ENCODE measurements at places on chromosomes 6 and 20. TPM values are rescaled to one million over a fixed set of nuclear protein-coding genes. Genes with fewer than 3 reads are reported as not detected.

GRCh38 chr20:52083627-52084232 lies 107.8 kb downstream of the ZFP64 start:
- DNase-seq = peak; percentile 75
- H3K27me3 ChIP-seq = no peaks in the 10 kb centered on the region
- peaks cover 39% of the 10 kb centered on the region for H3K36me3 ChIP-seq
- H3K4me1 ChIP-seq = peaks cover 31% of the 10 kb centered on the region
- H3K27ac ChIP-seq = no peak overlapping the region
- H3K4me3 ChIP-seq = no peak overlapping the region

WDR27 gene
- total RNA-seq = 126 TPM

GRCh38 chr6:71411882-71412281 lies 123.3 kb downstream of the OGFRL1 start:
- peaks cover 24% of the 10 kb centered on the region for H3K4me1 ChIP-seq
- H3K27ac ChIP-seq = no peak overlapping the region

- H3K36me3 ChIP-seq = no peaks in the 10 kb centered on the region
- no peak overlapping the region for H3K4me3 ChIP-seq
- no peak overlapping the region for H3K27ac ChIP-seq
- no peaks in the 10 kb centered on the region for H3K27me3 ChIP-seq
- DNase-seq = no peak
- H3K4me1 ChIP-seq = peaks cover 16% of the 10 kb centered on the region
Measured at GRCh38 chr6:168416531-168416930, 24.5 kb upstream of the SMOC2 start.

GRCh38 chr6:44116641-44117382 lies 10.4 kb downstream of the MRPL14 start:
- no peak for DNase-seq
- peak overlapping the region; percentile 46 for H3K27ac ChIP-seq
- H3K27me3 ChIP-seq = no peaks in the 10 kb centered on the region
- H3K4me3 ChIP-seq = no peak overlapping the region
- H3K36me3 ChIP-seq = peaks cover 27% of the 10 kb centered on the region

DNA sequence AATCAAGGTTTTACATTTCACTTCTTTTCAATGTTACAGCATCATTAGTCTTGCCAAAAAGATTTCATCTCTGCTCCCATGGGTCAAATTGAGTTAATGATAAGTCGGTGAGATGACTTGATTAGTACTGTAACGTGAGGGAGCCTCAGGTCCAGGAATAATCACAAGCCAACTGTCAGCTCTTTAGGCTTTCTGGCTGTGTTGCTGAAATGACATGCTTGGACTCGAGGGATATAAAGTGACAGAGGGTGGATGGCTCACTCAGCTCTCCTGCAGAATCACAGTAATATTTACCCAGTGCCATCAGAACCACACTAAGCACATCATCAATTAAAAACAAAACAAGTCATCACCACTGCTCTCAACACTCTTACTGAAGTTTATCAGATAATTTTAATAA lies 196.2 kb upstream of the THEMIS start:
- peaks cover 11% of the 10 kb centered on the region for H3K4me1 ChIP-seq
- H3K36me3 ChIP-seq = no peaks in the 10 kb centered on the region
- H3K4me3 ChIP-seq = no peak overlapping the region

- H3K27me3 ChIP-seq = peaks cover 3% of the 10 kb centered on the region
- peaks cover 13% of the 10 kb centered on the region for H3K36me3 ChIP-seq
- peaks cover 17% of the 10 kb centered on the region for H3K4me1 ChIP-seq
- no peak for DNase-seq
Measured at GRCh38 chr6:110547266-110547964, 71.0 kb upstream of the SLC22A16 start.

DNA sequence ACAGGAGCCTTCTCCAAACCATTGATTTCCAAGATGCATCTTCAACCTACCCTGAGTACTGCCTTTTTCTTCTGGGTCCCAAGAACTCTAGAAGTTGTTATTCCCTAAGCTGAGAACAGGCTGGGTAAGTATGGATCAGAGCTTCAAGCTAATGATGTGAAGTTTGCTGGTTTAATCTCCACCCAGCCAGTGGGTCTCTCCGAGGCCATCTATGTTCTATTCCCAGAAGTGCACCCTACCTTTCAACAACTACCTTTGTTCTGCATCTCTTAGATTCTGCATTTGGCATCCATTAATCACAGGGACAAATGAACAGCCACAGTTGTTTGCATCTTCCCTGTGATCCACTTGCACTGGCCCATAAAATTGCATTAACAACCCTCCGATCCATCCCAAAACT lies 246.2 kb downstream of the HIVEP2 start:
- peaks cover 24% of the 10 kb centered on the region for H3K4me1 ChIP-seq
- no peak overlapping the region for H3K27ac ChIP-seq
- no peak for DNase-seq
- H3K27me3 ChIP-seq = no peaks in the 10 kb centered on the region
- H3K4me3 ChIP-seq = no peak overlapping the region
- no peaks in the 10 kb centered on the region for H3K36me3 ChIP-seq

HLA-DPB1 gene
- 23.9 TPM for total RNA-seq

VNN1 gene
- not detected for total RNA-seq

DNA sequence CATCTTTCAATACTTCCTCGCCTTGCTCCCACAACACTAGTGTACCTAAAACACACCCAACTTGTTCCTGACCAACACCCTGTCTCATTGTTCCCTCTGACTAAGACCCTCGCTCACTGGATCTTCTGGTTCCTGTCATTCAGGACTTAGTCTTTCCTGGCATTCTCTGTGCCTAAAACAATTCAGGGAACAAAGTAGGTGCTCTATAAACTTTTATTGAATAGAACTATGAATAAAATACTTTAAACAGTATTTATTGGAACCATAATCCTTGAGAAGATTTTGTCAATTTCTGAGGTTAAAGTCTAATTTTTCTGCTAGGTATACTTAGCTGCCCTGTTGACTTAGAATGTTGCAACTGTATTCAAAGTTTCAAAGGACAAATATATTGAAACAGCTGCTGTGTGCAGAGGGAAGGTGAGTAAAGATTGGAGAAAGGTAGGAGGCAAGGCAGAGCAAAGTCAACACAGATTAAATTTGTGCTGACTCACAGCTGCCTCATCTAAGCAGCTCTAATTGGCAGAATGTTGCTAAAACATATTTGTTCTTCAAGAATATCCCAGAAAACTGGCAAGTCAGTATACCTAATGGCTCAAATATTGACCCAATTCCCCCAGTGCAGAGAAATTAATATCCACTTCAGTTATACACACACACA lies 37.6 kb downstream of the GSTA2 start:
- no peak overlapping the region for H3K4me3 ChIP-seq
- no peak overlapping the region for H3K27ac ChIP-seq
- H3K36me3 ChIP-seq = no peaks in the 10 kb centered on the region
- peaks cover 42% of the 10 kb centered on the region for H3K4me1 ChIP-seq
- DNase-seq = no peak

GRCh38 chr20:16548068-16548672 lies 25.1 kb downstream of the KIF16B start:
- H3K27ac ChIP-seq = no peak overlapping the region
- H3K4me1 ChIP-seq = peaks cover 20% of the 10 kb centered on the region
- no peak for DNase-seq
- no peak overlapping the region for H3K4me3 ChIP-seq

DNA sequence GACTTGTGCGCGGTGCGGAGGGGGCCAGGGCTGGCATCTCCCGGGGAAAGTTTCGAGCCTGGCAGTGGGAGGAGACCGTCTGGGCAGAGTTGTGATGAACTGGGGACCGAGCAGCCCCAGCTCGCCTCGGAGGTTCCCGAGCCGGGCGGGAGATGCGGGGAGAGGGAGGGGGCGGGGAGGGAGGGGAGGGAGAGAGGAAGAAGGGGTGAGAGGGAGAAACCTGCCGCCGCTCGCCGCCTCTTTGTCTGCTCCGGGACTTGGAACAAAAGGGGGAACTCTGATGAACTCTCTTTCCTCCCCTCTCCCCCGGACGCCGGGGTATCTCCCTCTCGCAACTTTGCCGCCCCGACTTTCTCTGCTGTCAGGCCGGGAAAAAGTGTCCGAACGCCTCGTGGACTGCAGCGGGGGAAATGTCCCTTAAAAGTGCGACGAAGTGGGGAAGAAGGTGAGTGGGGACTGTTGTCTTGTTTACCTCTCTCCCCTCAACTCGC lies 72.7 kb downstream of the SOX4 start:
- H3K27me3 ChIP-seq = peaks cover 15% of the 10 kb centered on the region
- peak overlapping the region; percentile 99 for H3K27ac ChIP-seq
- peaks cover 50% of the 10 kb centered on the region for H3K4me1 ChIP-seq
- H3K4me3 ChIP-seq = peak overlapping the region; percentile 87
- DNase-seq = peak; percentile 84
